COR-L47 (cell line): ENCODE measurements at places on chromosomes 4 and X.

DNA sequence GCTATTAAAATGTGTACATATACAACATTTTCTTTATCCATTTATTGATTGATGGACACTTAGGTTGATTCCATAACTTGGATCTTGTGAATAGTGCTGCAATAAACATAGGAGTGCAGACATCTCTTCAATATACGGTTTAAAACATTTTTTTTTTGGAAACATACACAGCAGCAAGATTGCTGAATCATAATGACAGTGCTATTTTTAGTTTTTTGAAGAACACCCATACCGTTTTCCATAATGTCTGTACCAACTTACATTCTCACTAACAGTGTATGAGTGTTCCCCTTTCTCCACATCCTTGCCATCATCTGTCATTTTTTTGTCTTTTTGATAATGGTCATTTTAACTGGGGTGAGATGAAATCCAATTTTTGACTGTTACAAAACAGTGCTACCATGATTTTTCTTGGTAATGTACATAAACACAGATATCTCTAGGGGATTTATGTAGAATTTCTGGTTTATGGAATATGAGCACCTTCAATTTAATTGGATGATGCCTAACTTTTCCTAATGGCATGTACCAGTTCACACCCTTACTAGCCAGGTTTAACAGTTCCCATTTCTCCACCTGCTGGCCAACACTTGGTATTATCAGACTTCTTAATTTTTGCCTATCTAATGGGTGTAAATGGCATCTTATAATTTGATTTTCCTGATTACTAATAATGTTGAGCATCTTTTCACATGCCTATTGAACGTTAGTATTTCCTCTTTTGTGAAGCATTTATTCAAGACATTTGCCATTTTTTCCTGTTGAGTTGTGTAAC, 21.0 kb upstream of the TMSB15B start:
- peak; percentile 4 for DNase-seq

GRCh38 chr4:155530290-155530689, 136.4 kb upstream of the GUCY1A1 start:
- peak; percentile 26 for DNase-seq

DNA sequence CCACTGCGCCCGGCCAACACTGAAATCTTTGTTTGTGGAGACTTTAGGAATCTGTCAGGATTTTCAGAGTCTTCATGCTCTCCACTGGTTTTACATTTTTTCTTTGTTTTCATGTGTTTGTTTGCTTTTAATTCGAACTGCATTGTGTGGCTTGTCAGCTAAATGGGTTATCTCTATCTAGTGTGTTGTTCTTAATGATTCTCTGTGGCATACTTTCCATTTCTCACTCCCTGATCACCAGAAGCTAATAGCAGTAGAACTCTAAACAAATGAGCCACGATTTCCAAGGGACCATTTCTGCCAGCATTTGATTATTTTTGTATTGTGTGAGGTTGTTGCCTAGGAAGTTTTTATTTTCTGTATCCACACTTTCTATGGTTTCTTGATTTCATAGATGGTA, 352.4 kb downstream of the CAMK2D start:
- DNase-seq = no peak

DNA sequence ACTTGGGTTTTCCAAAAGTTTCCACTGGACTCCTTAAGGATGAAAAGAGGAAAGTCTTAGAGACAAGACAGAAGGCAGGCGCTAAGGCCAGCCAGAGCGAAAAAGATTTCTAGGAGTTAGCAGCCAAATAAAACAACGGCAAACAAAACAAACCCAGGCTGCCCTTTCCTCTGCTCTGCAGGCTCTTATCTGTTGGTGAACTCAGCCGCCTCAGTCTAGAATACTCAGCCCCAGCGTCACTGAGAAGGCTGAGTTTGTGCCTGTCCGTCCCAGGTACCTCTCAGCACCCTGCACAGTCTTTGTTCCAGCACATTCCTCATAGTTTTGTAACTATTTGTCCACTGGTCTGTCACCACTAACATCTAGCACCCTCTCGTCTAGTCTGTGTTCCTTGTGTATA, 75.6 kb upstream of the FAM9C start:
- no peak for DNase-seq

DNA sequence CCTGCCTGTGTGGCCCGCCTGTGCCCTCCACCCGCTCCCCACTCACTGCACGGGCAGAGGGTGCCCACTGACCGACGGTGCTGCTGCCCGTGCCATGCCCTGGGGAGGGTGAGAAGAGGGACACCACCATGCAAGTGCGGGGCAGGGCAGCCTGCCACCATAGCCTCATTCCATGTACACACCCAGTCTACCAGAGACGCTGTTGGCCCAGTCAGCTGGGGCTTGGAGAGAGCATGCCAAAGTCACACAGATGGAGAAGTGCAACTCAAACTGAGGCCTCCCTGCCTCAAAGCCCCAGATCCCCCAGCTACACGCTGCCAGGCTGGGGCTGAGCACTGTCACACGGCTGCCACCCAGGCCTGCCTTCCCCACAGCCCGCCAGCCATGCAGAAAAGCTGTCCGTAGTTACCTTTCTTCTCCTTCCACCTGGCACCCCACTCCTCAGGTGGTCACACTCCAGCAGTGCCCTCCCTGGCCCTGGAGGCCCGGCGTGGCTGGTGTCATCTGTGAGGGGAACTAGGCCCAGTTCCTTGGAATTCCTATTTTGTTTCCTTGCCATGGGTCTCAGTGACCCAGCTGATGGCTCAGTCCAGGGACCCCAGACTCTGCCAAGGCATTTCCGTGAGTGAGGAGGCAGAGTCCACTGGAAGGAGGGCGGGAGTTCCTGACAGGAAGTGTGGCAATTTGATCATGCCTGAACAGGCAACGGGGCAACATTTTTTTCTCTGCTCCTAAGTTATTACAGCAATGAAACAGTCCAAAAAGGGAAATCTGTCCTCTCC, at the start of gene SLC2A9:
TSS of gene SLC2A9 (minus strand) at position 627 of the 782 bp plus-strand sequence. CDS start at position 559, 68 bp downstream.
- DNase-seq = no peak

DNA sequence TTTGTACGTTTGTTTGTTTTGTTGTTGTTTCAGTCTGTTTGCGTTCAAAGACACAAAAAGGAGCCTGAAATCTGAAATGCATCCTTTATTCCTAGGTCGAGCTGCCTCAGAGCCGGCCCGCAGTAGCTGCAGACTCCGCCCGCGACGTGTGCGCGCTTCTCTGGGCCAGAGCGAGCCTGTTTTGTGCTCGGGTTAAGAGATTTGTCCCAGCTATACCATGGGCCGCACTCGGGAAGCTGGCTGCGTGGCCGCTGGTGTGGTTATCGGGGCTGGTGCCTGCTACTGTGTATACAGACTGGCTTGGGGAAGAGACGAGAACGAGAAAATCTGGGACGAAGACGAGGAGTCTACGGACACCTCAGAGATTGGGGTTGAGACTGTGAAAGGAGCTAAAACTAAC, 2.4 kb downstream of the ARMCX1 start:
- no peak for DNase-seq

GRCh38 chr4:20091781-20092180, 159.9 kb upstream of the SLIT2 start:
- DNase-seq = no peak

GRCh38 chr4:169723207-169723965, 34.4 kb downstream of the HPF1 start:
- peak; percentile 3 for DNase-seq

DNA sequence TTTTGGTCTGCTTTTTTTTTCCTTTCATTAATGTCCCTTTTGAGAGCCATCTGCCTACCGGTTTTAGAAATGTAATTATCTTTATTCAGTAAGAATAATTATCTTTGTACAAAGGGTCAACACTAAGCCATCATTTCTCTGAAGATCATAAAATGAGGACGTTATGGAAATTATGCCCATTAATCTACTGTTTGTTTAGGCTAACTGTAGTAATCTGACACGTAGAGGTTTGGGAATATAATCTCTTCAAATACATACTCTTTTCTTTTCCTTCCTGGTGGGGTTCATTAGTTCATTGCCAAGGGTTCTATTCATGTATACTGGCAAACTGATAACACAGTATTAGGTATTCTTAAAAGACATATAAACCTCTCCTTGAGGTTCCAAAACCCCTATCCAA, 3.8 kb upstream of the HSD17B13 start:
- DNase-seq = peak; percentile 76

- no peak for DNase-seq
Observed at GRCh38 chr4:127416115-127416514, 216.6 kb upstream of the INTU start.

- no peak for DNase-seq
Observed at GRCh38 chr4:144985531-144985930, 112.5 kb downstream of the ANAPC10 start.

DNA sequence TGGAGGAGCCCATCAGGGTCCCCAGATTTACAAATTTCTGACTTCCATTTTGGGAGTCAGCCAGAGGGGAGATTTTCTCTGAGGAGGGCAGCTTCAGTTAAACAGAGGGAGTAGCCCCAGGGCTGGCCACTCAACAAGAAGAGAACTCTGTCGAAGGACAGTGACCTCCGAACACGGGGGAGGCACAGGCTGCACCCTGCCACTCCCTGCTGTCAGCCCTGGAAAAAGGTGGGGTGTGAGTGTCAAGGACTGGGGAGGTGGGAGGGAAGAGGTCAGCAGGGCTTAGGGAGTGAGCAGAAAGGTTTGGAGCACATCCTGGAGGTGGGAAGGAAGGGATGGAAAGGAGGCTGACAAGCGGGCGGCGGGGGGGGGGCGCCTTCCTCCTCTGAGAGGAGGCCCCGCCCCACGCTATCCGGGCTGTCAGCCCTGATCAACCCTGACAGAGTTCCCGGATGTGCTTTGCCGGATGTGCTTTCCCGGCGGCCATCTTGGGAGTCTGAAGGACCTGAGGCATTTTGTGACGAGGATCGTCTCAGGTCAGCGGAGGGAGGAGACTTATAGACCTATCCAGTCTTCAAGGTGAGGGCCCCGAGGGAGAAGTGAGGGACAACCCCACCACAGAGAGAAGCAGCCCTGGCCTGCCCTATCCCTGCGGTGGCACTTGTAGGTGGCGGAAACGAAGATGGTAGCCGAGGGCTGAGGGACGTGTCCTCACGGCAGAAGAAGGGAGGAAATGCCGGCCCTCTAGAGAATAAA, at the start of gene MAGEC1:
TSS of gene MAGEC1 (plus strand) at position 495 of the 756 bp plus-strand sequence. CDS start 1,179 bp downstream, outside the sequence.
- DNase-seq = peak; percentile 13

- DNase-seq = no peak
Observed at GRCh38 chr4:119162174-119162573, 26.5 kb downstream of the MYOZ2 start.

DNA sequence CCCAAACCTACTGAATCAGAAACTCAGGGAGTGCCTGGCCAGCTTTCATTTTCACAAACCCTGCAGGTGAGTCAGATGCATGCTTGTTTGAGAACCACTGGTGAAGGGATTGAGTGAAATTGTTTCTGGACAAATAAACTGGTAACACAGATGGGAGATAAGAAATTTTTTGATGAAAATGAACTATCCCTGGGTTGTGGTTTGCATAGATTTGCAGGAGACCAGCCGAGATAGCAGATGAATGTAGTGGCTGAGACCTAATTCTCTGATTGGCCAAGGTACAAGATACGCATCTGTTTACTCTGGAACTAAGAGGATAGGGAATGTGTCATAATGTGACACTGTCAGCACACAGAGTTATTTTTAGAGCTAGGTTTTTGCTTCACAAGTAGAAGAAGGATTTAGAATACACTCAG, 117.8 kb upstream of the NOCT start:
- peak; percentile 44 for DNase-seq

DNA sequence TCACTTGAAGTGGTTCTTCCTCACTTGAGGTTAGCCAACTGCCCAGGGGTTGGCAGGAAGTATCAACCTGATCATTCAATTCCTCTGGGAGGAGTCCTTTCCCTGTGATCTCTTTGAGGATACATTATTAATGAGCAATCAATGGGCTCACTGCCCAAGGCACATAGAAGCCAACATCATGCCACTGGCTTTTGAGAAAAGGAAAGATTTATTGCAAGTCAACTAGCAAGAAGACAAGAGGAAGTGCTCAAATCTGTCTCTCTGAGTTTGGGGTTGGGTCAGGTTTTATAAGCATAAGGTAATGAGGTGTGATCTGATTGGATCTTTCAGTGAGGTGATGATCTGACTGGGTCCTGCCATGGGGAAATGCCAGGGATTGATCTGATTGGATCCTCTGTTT, 39.6 kb downstream of the FGFBP1 start:
- no peak for DNase-seq

GRCh38 chr4:119597377-119597776, 31.2 kb downstream of the PDE5A start:
- no peak for DNase-seq

DNA sequence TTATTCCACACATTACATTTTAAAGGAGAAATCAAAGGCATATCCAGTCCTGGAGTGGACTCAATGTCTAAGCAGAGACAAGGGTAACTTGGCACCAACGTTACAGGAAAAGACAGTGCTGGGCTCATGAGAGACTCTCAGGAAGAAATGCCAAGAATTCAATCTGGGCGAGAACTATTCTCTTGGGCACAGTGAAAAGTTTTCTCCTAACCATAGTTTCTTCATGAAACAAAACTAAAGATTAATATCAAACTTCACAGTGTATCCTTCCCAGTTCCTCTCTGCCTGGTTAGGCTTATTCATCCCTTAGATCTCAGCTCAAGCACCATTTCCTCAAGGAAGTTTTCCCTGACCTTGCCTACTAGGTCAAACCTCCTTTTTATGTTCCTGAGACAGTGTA, 109.4 kb upstream of the TLL1 start:
- DNase-seq = no peak

GRCh38 chr4:17204908-17205307, 306.5 kb upstream of the LDB2 start:
- DNase-seq = no peak

DNA sequence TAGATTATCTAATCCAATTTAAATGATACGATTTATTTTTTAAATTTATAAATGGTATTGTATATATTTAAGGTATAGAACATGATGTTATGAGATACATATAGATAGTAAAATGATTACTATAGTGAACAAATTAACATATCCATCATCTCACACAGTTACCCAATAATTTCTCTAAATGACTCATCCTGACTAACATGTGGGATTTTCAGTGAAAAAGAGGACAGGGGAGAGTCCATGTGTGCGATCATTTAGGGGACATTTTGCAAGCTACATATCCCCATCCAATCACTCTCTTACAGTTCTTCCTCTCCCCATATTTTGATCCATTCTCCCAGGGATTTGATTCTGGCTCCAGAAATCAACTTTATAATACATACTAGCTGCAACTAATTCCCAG, 88.2 kb downstream of the ABCB7 start:
- no peak for DNase-seq

DNA sequence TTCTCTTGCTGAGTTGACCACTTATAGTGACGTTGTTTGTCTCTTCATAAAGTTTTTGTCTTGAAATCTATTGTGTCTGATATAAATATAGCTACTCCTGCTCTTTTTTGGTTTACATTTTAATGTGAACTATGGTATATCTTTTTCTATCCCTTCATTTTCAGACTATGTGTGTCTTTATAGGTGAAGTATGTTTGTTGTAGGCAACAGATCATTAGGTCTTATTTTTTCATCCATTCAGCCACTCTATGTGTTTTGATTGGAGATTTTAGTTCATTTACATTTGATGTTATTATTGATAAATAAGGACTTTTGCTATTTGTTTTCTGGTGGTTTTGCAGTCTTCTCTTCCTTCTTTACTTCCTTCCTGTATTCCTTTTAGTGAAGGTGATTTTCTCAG, 44.0 kb upstream of the SLC16A2 start:
- no peak for DNase-seq

- DNase-seq = no peak
Observed at GRCh38 chr4:98625399-98625798, 33.0 kb downstream of the TSPAN5 start.
